ENCODE measurements at places on chromosomes 3 and 15.
A peak's percentile ranks its signal among the peaks of the same experiment; 100 is the strongest.

- DNase-seq: no peak
These were observed 8.5 kb downstream of the TNK2 start for GRCh38 chr3:195899701-195900435.

GRCh38 chr15:80173022-80173759, 20.4 kb downstream of the FAH start:
- DNase-seq: peak; percentile 82

DNA sequence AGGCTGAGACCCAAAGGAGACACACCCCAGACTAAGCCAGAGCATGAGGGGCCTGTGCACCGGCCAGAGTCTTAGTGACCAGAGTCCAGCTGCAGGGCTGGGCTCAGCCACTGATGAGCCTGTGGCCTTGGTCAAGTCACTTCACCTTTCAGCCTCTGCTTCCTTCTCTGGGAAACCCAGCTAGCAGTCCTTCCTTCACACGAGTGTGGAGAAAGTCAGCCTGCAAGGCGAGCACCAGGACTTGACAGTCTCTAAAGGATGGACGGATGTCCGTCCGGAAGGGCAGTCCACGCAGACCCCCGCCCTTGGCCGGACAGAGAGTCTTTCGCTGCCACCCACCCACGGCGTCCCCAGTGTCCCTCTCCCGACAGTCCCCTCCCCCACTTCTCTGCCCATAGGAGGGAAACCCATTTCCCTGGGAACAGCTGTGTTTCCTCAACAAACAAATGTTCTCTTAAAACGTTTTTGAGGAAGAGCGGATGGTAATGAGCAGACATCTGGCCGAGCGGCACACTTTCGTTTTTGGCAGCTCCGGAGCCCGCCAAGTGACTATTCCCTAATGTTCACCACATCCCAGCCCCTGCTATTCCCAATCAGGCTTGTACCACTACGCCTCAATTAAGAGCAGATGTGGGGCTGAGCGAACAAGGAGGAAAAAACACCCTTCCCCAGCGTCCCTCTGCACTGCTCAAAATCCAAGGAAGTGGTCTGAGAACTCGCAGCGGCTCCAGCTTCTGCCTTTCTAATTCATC, 129.1 kb upstream of the SMAD3 start:
- DNase-seq: no peak

DNA sequence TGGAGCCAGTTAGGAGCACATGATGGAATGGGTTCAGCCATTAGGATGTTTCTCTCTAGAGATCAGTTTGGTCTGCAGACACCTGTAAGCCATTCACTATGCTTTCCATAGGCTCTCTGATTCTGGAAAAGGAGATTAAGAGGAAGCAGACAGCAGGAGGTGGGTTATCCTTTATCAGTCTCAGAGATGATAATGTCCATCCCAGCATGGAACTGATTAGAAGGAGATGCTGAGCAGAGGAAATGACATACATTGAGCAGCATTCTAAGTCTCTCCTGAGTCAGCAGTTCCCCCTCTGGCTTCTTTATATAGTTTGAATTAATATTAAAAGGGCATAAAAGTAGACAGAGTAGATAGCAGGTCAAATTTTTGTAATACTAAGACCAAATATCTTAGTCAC, 591.1 kb downstream of the GBE1 start:
- DNase-seq: no peak

DNA sequence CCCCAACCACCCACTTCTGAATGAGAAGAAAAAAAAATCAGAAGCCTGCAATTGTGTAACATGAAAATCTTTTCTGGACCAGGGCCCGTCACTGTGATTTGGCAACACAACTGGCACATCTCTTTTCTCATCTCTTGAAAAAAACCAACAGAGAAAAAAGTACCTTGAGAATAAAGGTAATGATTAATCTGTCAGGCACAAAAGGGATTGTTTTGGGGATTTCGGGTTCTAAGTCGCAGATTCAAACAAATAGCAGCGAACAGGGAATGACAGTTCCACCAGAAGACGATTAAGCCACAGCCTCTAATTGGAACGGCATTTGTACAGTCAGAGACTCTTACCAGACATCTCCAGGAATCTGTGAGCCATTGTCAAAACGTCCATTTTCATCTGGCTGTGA, at the start of gene AQP9:
Gene AQP9, plus strand, starts transcription at position 276 of the 400 bp plus-strand sequence. CDS start 185 bp downstream, outside the sequence.
- no peak for DNase-seq

GRCh38 chr15:74036271-74037170, 42.0 kb downstream of the PML start:
- DNase-seq: no peak

GRCh38 chr15:50549326-50549725, 2.9 kb upstream of the USP50 start:
- DNase-seq: no peak

GRCh38 chr15:70597945-70598344, 165.4 kb downstream of the UACA start:
- DNase-seq: no peak

- DNase-seq: no peak
These were observed 340.9 kb upstream of the THRB start for GRCh38 chr3:24835510-24835909.

GRCh38 chr3:64827431-64827830, 139.6 kb upstream of the ADAMTS9 start:
- DNase-seq: no peak

GRCh38 chr15:89198196-89198595, 23.2 kb downstream of the RLBP1 start:
- no peak for DNase-seq

DNA sequence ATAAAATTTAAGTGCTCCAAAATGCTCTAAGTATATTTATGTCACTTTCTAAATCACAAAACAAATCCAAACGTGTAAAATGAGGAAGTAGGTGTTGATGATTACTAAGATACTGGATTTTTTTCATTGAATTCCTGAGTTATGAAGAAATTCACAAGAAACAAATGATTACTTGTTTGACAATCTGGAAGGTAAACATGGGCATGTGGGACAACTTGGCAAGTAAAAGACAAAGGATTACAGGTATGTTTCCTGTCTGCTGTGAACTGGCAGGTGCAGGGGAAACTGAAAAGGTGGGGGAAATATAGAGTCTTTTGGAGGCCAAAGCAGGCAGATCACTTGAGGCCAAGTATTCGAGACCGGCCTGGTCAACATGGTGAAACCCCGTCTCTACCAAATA, 252.7 kb upstream of the AZI2 start:
- no peak for DNase-seq

- DNase-seq: no peak
These were observed 42.5 kb upstream of the ABHD10 start for GRCh38 chr3:111936191-111936841.

GRCh38 chr3:52310861-52311575, 5.1 kb upstream of the DNAH1 start:
- DNase-seq: peak; percentile 85

GRCh38 chr15:55907797-55908196, 85.6 kb downstream of the NEDD4 start:
- no peak for DNase-seq

GRCh38 chr3:65052101-65052500, 364.3 kb upstream of the ADAMTS9 start:
- DNase-seq: no peak
